ENCODE measurements at places on chromosomes 2 and 18.
A peak's percentile ranks its signal among the peaks of the same experiment; 100 is the strongest.

DNA sequence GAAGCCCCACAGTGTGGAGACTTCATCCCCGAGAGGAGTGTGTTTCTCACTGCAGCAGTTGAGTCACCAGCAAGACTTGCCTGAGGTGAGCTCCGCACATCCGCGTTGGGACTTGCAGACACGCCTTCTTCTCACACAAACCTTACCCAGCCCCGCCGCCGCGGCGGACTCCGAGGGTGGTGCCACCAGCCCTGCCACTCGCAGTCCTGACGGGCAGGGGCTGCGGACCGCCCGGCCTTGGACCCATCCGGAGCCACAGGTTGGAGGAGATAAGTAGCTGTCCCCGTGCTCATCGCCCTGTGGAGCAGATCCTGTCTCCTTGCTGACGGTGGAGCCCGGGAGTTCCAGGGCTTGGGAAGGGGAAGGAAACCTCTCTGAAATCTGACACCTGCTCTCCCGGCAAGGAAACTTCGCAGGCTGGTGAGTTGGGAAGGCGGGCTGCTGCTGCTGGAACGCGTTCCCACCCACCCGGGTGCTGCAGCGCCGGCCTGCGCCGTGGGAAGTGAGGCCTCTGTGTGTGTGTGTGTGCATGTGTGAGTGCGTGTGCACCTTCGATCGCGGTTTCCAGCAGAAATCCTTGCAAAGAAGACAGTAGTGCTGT lies at the start of gene RAB27B:
TSS of gene RAB27B (plus strand) at position 197 of the 601 bp plus-strand sequence. CDS start 49,109 bp downstream, outside the sequence.
- peak; percentile 93 for DNase-seq

- DNase-seq = no peak
Observed at GRCh38 chr2:148531669-148532428, 112.7 kb upstream of the EPC2 start.

DNA sequence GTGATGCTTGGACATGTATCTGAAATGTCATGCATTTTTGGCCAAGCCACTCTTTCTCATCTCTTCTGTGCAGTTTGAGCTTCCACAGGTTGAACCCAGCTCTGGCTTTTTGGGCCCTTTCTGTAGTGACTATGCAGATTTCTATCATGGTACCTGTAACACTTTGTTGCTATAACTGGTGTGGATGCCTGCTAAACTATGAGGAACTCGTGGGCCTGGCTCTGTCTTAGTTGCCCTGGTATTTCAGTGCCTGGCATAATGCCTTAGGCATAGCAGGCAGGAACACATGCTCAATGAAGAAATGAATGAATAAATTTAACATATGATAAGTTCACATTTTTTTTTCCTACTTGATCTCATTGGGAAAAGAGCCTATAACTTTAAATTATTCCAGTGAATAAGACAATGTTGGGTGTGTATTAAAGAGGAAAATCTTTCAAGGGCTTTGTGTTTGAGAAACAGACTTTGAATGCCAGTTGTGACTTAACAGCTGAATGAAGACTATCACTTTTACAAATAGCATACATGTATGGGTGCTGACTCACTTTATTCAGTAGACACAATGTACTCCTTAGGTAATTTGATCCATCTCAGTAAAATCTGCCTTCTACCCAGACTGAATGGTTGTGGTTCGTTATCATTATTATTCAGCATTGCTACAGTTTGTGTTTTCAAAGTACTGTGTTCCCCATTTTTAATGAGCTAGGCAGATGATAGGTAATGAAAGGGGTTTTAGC lies 86.4 kb upstream of the MAP4K3 start:
- DNase-seq = no peak

- no peak for DNase-seq
Observed at GRCh38 chr2:28993206-28993960, 12.3 kb downstream of the TOGARAM2 start.

GRCh38 chr2:183153967-183154366 lies 29.7 kb downstream of the NUP35 start:
- no peak for DNase-seq

DNA sequence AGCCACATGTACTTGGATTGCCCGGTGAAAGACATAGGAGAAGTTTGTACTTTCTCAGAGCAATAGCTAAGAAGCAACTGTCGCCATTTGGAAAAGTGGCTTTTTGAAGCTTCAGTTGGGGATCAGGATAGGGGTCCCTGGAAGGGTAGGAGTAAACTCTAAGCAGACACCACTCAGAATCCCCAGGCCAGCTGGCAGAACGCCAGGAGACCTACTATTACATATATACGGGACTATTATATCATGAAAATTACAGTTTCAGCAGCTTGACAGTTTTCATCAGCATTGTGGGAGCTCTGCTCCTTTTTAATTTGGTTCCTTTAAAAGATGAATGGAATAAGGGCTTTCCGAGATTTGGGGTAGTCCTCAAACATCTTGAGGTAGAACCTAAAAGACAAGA lies 54.9 kb downstream of the SRD5A2 start:
- DNase-seq = no peak

- peak; percentile 35 for DNase-seq
Observed at GRCh38 chr2:147449323-147449991, 395.4 kb upstream of the ACVR2A start.

DNA sequence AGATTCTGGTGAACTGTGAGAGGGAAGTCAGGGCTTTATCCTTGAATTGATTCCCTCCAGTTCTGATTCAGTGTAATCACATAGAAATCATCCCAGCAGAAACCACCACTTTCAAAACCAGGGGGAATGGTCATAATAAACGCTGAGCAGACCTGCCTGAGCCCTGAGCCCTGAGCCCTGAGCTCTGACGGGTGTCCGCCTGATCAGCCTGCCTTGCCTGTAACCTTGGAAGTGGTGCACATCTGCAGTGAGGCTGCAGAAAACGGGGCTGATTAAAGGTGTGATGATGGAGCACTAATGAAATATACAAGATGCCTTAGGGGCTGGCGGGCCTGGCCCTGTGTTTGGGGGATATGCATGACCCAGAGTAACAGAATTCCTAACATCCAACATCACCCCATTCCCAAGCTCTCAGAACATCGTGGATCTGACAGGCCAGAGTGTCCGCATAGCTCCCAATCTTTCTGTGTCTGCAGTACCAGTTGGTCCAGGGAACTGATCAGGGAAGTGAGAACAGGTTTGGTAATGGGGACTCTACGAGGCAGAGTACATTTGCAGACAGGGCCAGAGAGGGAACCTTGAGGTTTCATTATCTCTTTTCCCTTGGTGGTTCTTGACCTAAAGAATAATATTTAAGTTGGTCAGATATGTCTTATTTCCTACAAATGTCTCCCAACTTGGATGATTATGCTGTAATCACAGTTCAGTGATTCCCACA lies 37.8 kb downstream of the KCTD18 start:
- DNase-seq = no peak

- no peak for DNase-seq
Observed at GRCh38 chr18:64017870-64018269, 48.0 kb downstream of the SERPINB8 start.

- no peak for DNase-seq
Observed at GRCh38 chr2:240839152-240840143, 19.4 kb upstream of the KIF1A start.

GRCh38 chr18:37532917-37533316 lies 32.7 kb downstream of the CELF4 start:
- no peak for DNase-seq

- no peak for DNase-seq
Observed at GRCh38 chr2:200101922-200102321, 146.5 kb downstream of the MAIP1 start.

DNA sequence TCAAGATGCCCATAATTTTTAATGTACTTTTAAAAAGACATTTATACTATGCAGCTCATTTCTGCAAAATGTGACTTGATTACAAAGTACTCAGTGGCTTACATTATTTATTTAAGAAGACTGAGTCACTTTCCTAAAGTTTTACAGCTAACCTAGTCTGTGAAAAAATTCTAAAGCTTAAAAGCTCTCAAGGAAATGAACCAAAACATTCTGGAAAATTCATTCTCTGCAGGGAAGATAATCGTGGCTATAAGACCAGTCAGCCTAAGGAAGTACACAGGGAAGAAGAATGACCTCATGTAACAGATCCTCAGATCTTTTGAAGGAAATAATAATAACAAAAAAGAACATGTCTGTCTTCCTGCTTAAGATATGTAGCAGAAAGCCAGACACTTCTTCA lies 232.1 kb upstream of the STK17B start:
- no peak for DNase-seq

GRCh38 chr2:12741380-12741779 lies 24.6 kb downstream of the TRIB2 start:
- DNase-seq = no peak

DNA sequence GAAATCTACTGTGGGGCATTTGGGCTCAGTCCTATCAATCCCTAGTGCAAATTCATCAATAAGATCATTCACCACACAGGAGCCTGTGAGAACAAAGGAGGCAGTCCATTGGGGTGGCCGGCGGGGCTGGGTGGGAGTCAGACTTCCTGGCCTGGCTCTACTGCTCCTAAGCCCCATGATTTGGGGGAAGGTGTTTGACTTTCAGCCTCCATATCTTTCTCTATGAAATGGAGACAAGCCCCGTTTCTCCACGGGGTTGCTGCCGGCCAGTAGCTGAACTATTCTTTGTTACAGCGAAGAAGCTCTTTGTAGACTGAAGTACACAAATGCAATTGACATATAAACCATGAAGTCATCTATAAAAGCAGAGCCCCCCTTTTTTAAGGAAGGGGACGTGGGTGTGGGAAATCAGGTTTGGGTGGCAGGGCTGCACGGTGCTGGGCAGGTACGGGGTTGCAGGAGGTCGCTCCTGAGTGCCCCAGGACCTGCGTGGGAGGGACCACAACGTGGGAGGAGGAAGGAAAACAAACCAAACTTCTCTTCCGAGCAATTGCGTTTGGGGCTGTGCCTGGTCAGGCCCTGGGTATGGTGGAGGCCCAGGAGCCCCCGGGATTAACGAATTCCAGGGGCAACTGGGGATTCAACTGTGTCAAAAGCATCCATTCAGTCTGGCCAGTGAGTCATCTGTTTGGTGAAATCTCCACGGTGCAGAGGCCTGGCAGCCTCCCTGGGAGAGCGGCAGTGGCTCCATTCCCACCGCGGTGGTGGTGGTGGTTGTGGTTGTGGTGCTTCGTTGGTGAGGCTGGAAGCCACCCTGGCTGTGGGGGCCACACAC lies 18.2 kb downstream of the FBLN7 start:
- DNase-seq = peak; percentile 20

DNA sequence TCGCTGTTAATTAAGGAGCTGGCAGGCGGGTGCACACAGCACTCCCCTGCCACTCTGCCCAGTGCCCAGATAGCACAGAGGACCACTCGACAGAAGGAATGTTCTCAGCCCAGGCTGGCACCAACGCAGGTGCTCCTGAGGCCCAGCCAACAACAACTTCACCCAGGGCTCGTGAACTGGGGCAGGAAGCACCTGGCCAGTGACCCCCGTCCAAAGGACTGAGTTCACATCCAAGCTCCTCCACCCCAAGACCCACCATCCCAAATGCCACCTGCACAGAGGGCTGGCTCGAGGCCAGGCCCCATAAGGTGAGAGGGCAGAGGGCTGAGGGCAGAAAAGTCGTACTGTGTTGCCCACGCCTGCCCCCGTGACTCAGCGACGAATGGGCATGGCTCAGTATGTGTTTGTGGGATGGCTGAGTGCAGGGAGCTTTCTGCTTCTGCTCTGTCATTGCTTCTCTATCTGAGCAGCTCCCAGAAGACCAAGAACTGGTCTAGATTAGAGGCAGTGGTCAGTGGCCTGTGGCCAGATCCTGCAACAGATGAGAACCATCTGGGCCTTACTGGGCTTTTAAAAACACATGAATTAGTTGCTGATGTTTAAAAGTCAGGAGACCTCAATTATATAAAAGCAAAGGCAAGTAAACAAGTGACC lies 68.4 kb downstream of the POLR1A start:
- DNase-seq = no peak

DNA sequence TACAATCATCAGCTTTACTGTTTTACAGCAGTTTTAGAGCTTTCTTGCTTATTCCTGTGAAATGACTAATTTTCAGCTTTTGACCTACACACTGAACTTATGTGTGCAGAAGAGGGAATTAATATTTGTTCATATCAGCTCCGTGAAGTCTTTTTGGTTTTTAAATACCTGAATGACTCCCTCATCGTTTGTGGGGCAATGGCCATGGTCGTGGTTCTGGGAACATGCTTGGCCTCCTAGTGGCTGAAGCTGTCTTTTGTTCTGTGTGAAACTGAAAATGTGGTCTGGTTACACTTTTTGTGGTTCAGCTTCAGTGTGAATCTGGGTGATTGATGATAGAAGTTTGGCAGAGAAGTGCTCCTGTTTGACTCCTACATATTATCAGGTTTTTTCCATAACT lies 408.1 kb downstream of the THSD7B start:
- DNase-seq = no peak

- no peak for DNase-seq
Observed at GRCh38 chr18:67583621-67584020, 67.1 kb upstream of the DSEL start.

DNA sequence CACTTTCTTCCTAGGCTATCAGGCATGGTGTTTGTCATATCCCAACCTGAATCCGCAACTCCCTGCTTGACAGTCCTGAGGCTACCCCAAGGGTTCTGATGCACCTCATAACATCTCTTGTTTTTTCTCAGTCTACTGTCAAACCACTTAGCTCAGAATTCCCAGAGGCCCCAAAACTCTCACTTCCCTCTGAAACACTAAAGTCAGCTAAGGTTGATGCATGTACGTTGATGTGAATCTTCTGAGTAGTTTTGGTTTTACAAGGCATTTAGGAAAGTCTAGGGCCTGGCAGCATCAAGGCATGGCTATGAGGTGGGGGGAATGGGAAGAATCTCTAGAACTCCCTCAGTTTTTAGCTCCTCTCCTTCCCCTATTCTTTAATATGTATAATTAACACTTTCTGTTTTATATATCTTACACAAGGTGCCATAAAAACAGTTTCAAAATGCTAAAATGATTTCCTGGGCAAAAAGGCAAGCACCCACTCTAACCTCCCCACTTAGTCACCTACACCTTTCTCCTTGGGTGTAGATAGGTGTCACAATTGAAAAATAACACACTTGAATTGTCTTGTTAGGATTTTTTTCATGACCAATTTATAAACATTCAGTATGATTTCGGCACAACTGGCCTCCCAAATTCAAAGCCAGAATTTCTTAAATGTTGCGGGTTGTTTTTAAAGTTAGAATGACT lies 71.4 kb upstream of the TANK start:
- no peak for DNase-seq

DNA sequence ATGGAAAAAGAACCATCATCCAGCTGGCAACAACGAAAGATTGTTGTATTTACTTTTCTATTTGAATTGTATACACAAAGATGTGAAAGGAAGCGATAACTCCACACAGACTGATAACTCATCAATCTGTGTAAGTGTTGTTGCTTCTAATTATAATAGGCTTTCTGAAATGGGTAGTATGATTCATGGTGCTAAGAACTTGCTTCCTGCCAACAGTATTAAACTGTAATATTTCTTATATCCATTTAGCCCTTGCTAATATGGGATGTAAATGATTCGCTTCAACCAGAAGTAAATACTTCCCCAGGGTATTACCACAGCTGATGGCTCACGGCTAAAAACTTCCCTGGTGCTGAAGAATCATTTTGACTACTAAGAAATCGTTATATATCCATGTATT lies 70.2 kb downstream of the TMEM163 start:
- DNase-seq = no peak

All from ELF-1 (cell line).